Foreskin keratinocyte (primary cell): ENCODE measurements at places on chromosomes 11 and 22. TPM values are rescaled to one million over a fixed set of nuclear protein-coding genes. Genes with fewer than 3 reads are reported as not detected.

The MS4A8 gene
- polyA plus RNA-seq, result not detected in 2 replicates

The MPEG1 gene
- not detected in 2 replicates for polyA plus RNA-seq

The GLB1L3 gene
- polyA plus RNA-seq, result 0.57 and 1.4 TPM in 2 replicates

The ABTB2 gene
- polyA plus RNA-seq, result 0.49 and 0.56 TPM in 2 replicates

The RAG1 gene
- 0.37 and 0.46 TPM in 2 replicates for polyA plus RNA-seq

The TTC28 gene
- polyA plus RNA-seq, result 0.52 and 0.60 TPM in 2 replicates

The PLEKHA7 gene
- polyA plus RNA-seq, result 0.08 and 0.26 TPM in 2 replicates

DNA sequence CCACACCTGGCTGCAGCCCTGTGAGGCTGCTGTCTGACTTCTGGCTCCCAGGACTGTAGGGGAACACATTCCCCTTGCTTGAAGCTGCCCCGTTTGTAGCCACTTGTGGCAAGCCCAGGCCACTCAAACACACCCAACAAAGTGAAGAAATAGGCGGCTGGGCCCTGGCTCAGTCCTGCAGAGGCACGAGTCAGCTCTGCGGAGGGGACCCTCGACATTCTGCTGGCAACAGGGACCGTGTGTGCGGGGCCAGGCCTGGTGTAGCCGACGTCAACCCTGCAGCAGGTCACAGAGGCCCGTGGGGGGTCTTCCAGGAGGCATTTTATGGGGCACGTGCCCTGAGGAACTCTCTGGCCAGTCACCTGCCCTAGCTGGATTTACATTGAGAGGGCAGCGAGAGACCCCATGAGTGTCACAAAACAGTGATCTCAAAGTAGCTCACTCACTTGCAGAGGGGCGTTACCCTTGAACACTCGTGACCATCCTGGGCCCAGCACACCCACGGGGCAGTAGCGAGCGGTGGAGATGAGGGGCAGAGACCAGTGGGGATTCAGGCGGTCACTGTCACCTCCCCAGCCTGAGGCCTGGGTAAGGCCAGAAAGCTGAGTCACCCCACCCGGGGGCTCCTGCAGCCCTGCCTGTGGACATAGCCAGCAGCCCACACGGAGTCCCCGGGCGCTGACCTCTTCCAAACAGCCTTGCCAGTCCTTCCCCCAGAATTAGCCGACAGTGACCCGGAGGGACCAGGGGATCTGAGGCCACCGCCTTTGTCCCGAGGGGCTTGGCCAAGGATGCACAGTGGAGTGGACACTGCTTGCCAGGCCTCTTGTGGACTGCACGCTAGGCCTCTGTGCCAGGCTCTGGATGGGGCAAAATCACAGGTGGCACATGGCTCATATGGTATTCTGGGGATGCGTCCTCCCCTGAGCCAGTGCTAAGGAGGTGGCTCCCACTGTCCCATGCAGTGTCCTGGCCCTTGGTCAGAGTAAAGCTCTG is 139.5 kb downstream of the CTTN start:
- DNase-seq, result no peak

GRCh38 chr11:30619767-30620166 is 33.6 kb upstream of the MPPED2 start:
- no peak for DNase-seq

DNA sequence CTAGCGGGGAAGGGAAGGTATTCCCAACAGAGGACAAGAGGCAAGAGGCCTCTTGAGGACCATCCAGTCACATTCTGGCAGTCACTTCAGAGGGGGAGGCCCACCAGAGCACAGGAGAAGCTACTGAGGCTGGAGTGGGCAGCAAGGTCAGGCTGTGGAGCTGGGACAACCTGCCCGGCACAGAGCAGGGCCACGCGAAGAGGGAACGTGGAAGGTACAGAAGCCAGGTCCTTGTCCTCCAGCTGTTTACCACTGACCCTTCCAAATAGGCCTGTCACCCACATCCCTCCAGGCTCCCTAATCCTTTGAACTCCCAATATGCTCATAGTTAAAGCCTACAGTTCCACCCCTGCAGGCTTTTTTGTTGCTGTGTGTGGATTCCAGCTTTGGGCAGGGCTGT is 76.9 kb downstream of the IGLL1 start:
- DNase-seq, result no peak

GRCh38 chr11:92410526-92410925 is 185.9 kb downstream of the FAT3 start:
- no peak for DNase-seq

GRCh38 chr11:60831143-60831500 is 10.8 kb upstream of the CCDC86 start:
- DNase-seq, result peak; percentile 71

DNA sequence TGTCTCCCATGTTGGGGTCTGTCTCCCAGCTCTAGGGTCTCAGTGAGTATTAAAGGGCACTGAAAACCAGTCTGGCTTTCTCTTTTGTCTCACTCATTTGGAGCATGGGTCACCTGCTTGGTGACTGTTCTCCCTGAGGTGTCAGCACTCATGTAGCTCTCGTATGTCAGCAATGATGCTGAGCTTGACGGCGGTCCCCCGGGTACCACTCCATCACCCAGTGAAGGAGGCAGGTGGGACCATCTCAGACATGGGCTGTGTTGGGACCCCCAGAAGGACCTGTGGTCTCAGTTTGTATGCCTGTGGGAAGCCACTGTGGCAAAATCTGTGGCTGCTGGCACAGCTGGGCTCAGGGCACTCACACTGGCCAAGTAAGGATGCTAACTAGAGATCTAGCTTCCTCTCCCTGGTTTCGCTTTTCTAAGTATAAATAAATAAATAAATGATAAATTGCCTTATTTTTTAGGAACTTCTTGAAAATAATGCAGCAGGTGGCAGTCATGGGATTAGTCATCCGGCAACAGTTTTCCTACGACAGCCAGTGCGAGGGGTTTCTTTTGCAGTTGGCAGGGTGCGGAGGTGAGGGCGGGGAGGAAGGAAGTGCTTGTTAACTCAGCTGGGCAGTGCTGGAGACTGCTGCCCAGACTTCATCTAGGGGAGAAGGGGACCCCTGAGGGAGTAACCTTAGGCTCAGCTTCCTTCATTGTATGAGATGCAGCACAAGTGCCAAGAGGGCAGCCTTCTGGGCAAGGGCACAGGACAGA is 48.8 kb downstream of the OSBP2 start:
- DNase-seq, result no peak

DNA sequence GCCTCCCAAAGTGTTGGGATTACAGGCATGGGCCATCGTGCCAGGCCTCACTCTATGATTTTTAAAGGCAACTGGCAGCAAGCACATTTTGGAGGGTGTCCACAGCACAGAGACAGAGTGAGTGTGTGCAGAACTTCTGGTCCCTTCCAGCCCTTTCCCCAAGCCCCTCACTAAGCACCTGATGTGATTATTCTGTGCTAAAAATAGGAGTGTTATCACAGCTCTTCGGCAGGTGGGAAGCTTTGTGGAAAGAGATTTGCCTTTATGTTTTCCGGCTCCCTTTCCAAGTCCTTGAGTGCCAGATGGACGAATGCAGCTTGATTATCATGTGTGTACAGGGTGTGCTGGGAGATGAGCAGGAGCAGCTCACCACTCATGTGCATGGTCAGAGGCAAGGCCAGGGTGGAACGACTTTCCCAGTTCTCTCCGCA is 310.8 kb downstream of the DDX10 start:
- DNase-seq, result no peak

GRCh38 chr11:15507592-15507991 is 392.9 kb downstream of the INSC start:
- DNase-seq, result no peak

DNA sequence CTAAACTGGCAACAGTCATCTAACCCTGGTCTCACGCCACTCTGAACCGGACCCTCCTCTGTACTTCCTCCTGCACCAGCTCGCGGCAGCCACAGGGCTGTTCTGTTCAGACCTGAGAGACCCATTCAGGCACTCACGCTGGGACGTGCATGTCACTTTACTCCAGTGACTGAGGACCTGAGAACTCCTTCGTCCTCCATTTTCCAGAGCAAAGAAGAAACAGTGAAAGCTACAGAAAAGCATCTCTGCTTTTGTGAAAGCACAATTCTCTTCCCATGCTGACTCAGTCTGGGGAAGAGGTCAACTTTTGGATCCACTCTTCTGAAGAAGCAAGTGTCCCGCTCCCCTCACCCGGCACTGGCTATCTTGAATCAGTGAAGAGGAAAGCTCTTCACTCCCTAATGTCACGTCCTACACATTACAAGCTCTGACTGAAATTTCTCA is 24.5 kb downstream of the PISD start:
- DNase-seq, result no peak

GRCh38 chr11:60838132-60838531 is 3.8 kb upstream of the CCDC86 start:
- no peak for DNase-seq

GRCh38 chr11:22626573-22627239 is 1.1 kb upstream of the FANCF start:
- no peak for DNase-seq

GRCh38 chr22:25564979-25565677 is 653 bp downstream of the GRK3 start:
- DNase-seq, result peak; percentile 27

DNA sequence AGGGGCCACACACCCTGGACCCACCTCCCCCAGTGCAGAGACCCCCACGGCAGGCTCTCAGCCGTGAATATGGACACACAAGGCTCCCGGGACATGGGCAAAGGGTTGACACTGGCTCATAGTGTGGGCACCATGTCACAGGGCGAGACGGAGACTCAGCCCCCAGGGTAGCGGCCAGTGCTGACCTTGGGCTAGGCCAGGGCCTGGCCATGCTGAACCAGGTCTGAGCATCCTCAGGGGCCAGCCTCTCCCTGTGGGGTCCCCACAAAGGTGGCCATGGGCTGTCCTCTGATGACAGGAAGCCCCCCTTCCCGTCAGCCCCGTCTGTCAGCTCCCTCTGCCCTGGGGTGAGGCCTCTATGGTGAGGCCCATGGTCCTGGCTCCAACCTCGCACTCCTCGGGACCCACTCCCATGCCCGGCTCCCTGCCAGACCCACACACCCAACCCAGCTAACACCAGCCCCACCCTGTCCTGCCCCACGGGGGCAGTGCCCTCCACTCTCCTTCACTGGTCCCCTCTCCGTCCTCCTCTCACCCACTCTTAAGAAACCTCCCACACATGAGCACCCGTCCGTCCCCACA is 19.0 kb upstream of the PRODH start:
- no peak for DNase-seq

GRCh38 chr11:76190376-76190775 is 15.9 kb downstream of the WNT11 start:
- no peak for DNase-seq

DNA sequence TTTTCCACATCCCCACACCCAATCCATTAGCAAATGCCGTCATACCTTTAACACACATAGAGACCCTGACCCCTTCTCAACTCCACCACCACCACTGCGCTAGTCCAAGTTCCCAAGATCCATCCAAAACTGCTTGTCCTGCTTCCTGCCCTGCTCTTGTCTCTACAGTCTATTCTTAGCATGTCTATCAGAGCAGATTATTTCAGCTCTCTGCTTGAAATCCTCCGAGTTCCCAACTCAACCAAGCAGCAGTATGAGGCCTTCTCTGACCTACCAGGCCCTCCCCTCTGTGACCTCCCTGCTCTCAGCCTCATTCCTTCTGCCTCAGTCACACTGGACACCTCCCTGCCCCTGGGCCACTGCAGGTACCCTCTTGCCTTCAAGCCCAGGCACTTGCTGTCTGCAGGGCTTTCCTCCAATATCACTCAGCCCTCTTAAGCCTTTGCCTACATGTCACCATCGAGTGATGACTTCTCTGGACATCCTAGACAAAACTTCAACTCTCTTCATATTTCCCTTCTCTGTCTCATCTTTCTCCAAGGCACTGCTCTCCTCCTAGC is 134.6 kb downstream of the SPATA19 start:
- no peak for DNase-seq

- DNase-seq, result no peak
Observed at GRCh38 chr22:43293655-43294392, 49.3 kb downstream of the SCUBE1 start.

DNA sequence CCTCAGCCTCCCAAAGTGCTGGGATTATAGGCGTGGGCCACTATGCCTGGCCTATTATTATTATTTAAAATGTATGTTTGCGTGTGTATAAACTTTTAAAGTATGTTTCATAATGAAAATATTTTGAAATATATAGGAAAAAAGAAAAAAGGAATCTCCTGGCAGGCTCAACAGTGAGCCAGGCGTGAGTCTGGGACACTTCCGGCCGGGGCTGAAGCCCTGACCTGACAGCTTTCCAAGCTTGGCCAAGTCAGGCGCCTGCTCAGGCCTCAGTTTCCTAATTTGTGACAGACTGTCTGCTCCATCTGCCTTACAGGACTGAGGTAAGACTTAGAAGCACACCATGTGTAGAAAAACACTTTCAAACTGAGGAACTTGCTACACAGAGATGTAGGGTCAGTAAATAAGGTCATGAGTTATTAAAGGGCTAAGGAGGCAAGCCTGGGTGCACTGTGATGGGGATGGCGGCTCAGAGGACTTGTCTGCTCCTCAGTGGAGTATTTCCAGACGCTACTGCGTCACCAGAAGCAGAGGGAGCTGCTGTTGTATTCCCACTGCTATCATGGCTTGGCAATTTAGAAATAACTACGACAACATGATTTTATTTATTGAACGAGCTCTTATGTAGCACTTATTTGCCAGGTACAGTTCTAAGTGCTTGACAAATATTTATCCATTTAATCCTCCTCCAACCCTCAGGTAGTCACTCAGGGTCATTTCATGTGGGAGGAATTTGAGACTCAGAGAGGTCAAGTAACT is 100.1 kb downstream of the PRR5L start:
- DNase-seq, result no peak

DNA sequence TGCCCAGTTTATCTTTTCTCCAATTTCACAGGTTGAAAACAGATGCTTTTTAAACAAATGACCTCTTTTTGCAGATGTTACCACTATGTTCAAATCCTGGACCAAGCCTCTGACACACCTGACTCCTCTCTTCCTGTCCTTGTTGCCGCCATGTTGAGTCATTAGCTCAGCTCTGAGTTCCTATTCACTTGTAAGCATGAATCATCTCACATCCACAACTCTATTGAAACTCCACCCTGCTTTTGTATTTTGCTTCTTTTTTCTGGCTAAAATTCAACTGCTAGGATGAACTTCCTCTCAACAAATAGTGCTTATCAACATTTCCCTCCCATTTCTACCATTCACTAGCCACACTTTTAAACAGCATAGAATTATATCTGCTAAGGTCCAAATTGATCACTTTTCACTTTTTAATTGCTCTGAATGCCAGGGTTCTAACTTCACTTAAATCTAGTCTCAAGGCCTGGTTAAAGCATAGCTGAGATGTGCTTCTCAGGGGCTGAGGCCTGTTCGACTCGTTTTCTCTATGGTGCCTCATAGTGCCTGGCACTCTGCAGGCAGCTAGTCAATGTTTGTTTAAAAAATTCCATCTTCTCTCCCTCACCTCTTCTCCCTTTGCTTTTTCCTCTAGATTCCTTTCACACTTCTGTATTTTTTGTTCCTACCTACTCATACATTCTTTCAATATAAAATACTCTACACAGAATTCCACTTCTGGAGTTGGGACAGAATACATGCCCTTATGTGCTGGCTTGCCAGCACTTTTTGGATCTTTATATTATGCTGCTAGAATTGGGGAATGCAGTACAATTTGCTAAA is 3.9 kb downstream of the JOSD1 start:
- peak; percentile 70 for DNase-seq
